ENCODE measurements at places on chromosomes 1 and 21. TPM values are rescaled to one million over a fixed set of nuclear protein-coding genes. Genes with fewer than 3 reads are reported as not detected.

HES4 gene
- total RNA-seq: 6.2 TPM

PCBP3 gene
- 0.05 TPM for total RNA-seq

LORICRIN gene
- total RNA-seq: not detected

PLA2G2A gene
- not detected for total RNA-seq

ETV3L gene
- not detected for total RNA-seq

MEF2D gene
- total RNA-seq: 12.0 TPM

GOLT1A gene
- total RNA-seq: not detected

CIART gene
- 4.8 TPM for total RNA-seq

USH2A gene
- total RNA-seq: not detected

LRRC7 gene
- 0.46 TPM for total RNA-seq

SELE gene
- not detected for total RNA-seq

GSTM1 gene
- 0.51 TPM for total RNA-seq

OR6N1 gene
- not detected for total RNA-seq

IVL gene
- total RNA-seq: 1.1 TPM

HMCN1 gene
- 41.3 TPM for total RNA-seq

CNR2 gene
- total RNA-seq: not detected

HLX gene
- 5.6 TPM for total RNA-seq

ELAPOR1 gene
- 0.89 TPM for total RNA-seq

XCL2 gene
- not detected for total RNA-seq

CCDC27 gene
- total RNA-seq: not detected

ADGRB2 gene
- 28.5 TPM for total RNA-seq

RCSD1 gene
- total RNA-seq: not detected

PLEKHN1 gene
- total RNA-seq: 1.8 TPM

ADGRL2 gene
- total RNA-seq: 47.6 TPM

MRPL24 gene
- 31.5 TPM for total RNA-seq

FAM72B gene
- 2.5 TPM for total RNA-seq

OR2L3 gene
- not detected for total RNA-seq

POU3F1 gene
- 0.09 TPM for total RNA-seq

CYYR1 gene
- total RNA-seq: 0.30 TPM

TMEM82 gene
- not detected for total RNA-seq

KLHL12 gene
- 38.3 TPM for total RNA-seq

TCEA3 gene
- total RNA-seq: 9.8 TPM

GBP6 gene
- total RNA-seq: not detected

SH3BGRL3 gene
- 55.5 TPM for total RNA-seq

FCGR3B gene
- total RNA-seq: not detected

ADAM30 gene
- total RNA-seq: 0.05 TPM

S100A9 gene
- total RNA-seq: not detected

SH2D5 gene
- 8.5 TPM for total RNA-seq

C1QC gene
- total RNA-seq: not detected

EIF2D gene
- total RNA-seq: 47.4 TPM

MPL gene
- total RNA-seq: not detected

RASSF5 gene
- 2.4 TPM for total RNA-seq

ZNF683 gene
- not detected for total RNA-seq

SLC9C2 gene
- 0.46 TPM for total RNA-seq

Data from smooth muscle cell of the umbilical artery (primary cell).